Calu3 (cell line): ENCODE measurements at places on chromosomes 1 and 21. TPM values are rescaled to one million over a fixed set of nuclear protein-coding genes. Genes with fewer than 3 reads are reported as not detected.

PLA2G2C gene
- not detected in 2 replicates for total RNA-seq

NECTIN4 gene
- total RNA-seq, result 24.9 and 42.4 TPM in 2 replicates

A3GALT2 gene
- 0.61 TPM in 1 of 2 replicates, not detected in the other for total RNA-seq

DNA sequence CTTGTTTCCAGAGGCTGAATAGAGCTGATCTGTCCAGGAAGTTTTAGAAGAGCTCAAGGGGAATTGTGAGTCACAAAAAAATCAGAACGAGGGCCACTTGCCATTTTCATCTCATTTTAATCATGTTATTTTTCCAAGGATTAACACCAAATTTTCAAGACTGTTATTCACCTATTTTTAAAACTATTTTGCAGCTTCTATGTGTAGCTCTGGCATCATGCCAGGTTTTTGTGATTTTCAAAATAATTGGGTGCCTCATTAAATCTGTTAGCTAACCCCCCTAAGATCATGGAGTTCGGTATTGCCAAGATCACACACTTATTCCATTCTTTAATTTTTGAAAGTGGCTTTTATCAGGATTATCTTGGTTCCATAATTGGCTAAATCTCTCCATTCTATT is 90.9 kb downstream of the RGS7 start:
- DNase-seq, result no peak

DNA sequence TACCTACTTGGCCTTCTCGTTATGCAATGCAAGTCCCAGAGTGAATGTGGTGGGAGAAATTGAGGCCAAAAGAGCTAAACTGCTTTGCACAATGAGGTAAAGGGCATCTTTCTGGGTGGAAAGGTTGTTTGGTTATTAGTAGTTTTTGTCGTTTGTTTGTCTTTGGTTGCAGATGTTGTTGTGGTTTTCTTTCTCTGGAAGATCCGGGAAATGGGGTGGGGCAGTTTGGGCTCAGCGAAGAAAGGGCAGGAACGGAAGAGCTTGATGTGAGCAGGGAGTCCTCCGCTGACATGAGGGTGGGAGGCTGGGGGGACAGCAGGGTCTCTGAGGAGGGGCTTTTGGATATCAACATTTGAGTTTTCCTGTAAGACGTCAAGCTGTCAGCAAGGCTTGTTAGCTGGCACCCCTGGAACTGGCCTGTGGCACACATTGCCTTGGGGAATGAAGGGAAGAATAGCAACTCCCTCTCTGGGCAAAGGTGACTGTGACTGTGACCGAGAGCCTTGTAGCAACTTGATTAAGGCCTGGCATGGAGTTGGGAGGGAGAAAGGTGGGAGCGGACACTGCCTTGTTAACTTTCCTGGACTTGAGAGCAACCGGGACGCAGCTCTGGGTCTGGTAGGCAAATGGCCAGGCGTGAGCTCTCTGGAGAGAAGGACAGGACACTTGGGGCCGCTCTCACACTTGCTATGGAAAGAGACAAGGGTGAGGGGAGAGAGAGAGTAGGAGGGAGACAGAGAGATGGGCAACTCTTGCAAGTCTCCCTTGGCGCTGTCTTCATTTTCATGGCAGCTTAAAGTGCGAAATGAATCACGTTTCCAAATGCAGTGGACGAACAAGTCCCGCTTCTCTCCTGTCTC is 15.4 kb upstream of the OPRD1 start:
- DNase-seq, result no peak

GRCh38 chr1:98086156-98086555 is 165.3 kb upstream of the DPYD start:
- no peak for DNase-seq

- DNase-seq, result no peak
Observed at GRCh38 chr1:200899015-200899386, 4.3 kb downstream of the INAVA start.

- no peak for DNase-seq
Observed at GRCh38 chr1:29826646-29827045, 590.3 kb downstream of the PTPRU start.

DNA sequence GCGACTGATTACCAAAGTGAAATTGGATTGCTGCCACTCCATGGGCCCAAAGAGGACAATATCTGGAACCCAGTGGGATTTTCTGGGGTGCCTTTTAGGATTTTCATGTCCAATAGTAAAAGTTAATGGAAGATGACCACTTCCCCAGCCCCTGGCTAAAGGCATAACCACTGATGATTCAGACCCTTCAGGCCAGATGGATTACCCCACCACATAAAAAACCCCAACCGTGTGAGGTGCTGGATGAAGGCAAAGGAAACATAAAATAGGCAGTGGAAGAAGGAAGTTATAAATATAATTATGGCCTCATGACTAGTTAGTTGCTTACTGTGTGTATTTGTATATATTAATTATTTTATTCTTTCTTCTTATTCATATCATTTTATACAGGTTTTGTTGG is 40.2 kb upstream of the IL10 start:
- DNase-seq, result no peak
